Gastroesophageal sphincter (tissue), 4 donors: ENCODE measurements at places on chromosomes 12 and 14. TPM values are rescaled to one million over a fixed set of nuclear protein-coding genes. Genes with fewer than 3 reads are reported as not detected.

DNA sequence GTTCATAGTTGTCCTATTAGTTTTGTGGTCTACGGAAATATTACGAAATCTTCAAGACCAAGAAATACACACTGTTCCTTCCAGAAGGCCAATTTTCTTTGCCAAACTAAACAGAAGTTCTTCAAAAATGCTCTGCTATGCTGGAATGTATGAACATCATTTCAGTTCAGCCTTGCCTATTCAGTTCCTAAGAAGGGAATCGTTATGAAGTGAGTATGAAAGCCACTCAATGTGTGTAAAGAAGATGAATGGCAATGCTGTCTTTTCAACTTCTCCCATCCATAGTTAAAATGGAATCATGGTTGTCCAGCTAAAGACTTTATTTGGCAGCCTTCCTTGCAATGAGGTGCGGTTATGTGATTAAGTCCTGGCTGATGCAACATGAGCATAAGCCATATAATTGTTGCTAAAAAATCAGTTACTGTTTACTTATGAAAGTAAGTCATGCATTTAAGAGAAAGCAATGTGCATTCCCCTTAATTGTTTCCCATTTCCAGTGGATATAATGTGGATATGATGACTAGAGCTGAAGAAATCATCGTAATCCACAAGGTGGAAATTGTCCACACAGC, 73.8 kb upstream of the PTPRR start:
- peak; percentile 92 for ATAC-seq

GRCh38 chr12:38386205-38386985, 69.8 kb downstream of the ALG10B start:
- no peak for ATAC-seq

DNA sequence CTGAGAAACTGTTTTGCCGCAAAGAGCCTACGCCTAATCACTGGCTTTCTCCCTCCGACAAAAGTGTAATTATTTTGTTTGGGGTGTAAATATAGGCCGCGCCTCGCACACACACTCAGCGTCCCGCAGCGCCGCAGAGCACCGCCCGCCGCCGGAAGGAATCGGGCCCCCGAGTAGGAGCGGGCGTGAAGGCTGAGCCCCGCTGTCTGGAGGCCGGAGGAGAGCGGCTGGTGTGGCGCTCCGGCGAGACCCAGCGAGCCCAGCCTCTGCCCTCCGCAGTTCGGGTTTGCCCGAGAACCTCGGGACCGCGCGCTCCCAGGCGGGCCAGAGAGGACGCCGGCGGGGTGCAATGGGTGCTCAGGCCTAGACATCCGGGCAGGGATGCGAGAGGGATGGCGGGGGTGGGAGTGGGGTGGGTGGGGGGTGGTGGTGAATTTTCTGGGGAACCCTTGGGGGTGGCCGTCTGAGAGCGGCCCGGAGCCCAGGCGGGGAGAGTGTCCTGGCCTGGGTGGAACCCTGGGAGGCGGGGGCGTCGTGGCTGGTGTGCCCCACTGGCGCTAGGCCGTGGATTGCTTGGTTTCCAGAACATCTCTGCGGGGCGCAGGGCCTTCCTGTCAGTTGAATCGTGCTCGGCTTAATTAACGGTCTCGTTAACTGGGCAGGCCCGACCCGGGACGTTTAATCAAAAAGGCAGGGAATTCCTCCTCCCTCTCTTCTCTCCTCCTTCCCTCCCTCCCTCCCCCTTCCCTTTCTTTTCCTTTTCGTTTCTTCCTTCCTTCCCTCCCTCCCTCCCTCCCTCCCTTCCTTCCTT, 4.7 kb upstream of the LHX5 start:
- no peak for ATAC-seq

DNA sequence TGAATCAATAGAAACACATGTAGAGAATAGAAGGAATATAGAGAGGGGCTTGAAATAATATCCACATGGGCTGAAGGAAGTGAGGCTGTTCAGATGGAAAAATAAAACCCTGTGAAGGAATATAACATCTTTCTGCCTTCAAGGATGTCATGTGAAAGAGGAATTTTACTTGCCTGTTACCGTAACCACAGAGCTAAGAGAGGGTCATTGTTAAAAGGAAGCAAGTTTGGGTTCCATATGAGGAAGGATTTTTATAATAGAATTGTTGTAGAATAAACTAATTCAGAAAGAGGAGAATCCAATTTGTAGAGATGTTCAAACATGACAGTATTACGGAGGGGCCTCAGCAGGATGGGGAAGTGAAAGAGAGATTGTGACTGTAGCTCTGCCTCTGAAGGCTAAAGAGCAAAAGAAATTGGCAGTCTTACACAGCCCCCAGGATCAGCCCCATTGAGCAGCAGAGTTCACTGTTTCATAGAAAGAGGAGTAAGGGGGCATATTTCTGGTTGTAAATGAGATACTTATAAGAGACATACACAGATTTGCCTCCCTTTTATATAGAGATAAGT, 41.8 kb upstream of the PTPRR start:
- ATAC-seq = no peak

GRCh38 chr12:46400406-46400805, 27.8 kb upstream of the SLC38A2 start:
- peak; percentile 53 for ATAC-seq

DNA sequence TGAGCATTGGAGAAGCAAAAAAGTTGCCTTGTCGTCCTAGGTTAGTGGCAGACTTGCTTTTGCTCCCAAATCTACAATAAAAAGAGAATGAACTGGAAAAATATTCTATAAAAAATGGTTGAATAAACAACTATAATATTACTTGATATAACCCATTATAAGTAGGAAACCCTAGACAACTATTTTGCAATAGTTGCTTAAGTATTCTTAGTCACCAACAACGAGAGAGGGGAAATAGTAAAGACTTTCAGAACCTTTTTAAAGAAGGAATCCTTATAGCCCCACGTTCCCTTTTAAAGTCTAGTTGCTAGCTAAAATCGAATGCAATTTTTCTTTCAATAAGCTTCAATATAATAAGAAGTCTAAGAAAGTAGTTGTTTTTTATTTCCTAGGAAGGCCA, 17.5 kb downstream of the AQP6 start:
- ATAC-seq = no peak

GRCh38 chr12:61232040-61232439, 1028.2 kb upstream of the USP15 start:
- ATAC-seq = no peak

DNA sequence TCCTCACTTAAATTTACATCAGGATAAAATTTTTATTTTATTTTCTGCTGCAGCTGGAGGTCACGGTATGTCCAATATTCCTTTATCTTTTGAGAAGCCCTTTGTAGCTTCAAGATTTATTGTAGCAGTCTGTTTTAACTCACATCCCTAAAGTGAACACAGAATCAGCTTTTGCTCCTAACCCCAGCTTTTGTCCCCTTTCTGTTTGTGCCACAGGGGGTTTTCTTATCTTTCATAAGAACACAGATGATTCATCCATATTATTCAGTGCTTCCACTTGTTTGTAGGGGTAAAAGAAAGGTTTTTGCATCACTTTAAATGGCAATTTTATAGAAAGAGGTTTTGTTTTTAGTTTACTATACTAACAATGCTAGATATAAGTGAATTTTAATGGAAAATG, 21.8 kb upstream of the PIK3C2G start:
- ATAC-seq = no peak

DNA sequence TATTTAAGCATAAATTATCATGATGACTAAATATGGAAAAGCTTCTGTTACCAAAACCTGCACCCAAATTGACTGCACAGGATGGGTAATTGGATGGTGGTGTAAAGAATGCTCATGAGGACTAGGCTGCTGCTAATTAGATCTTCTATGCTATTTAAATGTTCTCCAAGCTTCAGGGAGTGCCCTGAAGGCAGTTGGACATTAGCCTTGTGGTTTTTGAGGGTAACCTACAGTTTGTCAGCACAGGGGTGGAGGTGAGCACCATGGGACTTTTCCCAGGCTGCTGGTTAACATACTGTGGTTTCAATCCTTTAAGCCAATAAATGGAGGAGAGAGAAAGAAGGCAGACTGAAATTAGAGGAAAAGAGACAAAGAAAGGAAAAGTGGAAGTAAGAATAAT, 145.0 kb downstream of the WIF1 start:
- ATAC-seq = no peak

DNA sequence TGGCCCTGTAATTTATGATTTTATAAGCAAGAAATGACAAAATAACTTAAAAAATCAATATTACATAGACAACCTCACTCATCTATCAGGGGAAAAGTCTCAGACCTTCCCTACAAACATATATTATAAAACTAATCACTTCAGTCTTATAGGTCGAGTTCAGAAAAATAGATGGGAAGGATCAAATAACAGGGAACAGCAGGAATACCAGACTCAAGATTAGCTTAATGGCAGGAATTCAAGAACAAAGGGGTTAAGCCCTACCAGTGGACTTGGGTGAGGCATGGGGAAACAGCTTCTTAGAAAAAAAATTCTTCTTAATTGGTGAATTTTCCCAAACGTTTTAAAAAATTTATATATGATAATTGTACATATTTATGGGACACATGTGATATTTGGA, 51.6 kb upstream of the CRY1 start:
- no peak for ATAC-seq

DNA sequence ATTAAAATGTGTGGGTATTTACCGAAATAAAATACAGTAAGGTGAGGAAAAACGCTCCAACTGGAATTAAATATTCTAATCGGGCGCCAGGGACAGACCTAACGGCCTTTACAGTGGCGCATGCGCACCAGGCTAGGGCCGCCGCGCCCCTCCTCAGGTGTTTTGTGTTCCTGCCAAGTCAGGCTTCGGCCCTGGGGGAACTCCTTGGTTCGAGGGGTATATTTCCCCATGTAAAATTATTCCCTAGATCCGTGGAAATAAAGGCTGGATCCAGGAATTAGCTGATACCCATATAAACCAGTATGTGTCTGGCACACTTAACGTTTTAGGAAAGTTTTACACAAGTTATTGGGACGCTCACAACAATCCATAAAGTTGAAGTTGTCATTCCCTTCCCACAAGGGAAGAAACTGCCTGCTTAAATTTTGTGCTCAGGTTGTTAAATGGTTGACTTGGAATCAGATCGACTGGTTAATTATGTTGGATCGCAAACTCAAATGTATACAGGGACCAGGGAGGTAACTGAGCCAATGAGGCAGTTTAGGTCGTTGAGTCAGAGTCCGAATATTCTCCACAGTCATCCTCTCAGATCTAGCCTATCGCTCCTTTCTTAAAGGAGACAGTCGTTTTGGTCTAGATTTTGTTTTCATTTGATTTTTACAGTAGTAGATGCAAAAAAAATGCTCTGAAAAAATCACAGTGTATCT, 621 bp upstream of the ANAPC7 start:
- ATAC-seq = peak; percentile 77

The CCDC184 gene
- total RNA-seq = 0.13 TPM

The CPNE6 gene
- total RNA-seq = 1.5 TPM

The RTL1 gene
- total RNA-seq = not detected

The OAS3 gene
- total RNA-seq = 6.2 TPM

The CCDC198 gene
- not detected for total RNA-seq
